ENCODE measurements at places on chromosomes 13 and 19.

GRCh38 chr19:6241056-6241455 lies 38.7 kb downstream of the MLLT1 start:
- no peak for DNase-seq

GRCh38 chr19:7533925-7534480 lies 1.5 kb upstream of the PNPLA6 start:
- peak; percentile 70 for DNase-seq

DNA sequence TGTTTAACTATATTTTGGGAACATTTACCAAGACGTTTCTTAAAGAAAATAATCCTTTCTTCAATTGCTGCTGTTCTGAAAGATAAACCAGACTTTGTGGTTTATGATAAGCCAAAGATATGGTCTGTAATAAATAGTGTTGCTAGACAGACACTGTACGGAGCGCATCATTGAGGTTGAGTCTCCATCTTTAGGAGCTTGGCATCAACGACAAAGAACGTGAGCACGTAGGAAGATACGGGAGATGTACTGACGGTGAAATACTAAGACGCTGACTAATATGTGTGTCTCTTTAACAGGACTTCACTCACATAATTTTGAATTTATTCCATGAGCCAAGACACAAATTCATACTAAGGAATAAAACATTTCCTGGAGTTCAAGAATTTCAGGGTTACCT lies 16.2 kb downstream of the TEX29 start:
- DNase-seq, result no peak

- no peak for DNase-seq
Observed at GRCh38 chr19:4624733-4625362, 14.5 kb upstream of the TNFAIP8L1 start.

- no peak for DNase-seq
Observed at GRCh38 chr13:112069845-112070251, 2.9 kb downstream of the SOX1 start.

- no peak for DNase-seq
Observed at GRCh38 chr13:105684216-105684615, 851.2 kb downstream of the EFNB2 start.

DNA sequence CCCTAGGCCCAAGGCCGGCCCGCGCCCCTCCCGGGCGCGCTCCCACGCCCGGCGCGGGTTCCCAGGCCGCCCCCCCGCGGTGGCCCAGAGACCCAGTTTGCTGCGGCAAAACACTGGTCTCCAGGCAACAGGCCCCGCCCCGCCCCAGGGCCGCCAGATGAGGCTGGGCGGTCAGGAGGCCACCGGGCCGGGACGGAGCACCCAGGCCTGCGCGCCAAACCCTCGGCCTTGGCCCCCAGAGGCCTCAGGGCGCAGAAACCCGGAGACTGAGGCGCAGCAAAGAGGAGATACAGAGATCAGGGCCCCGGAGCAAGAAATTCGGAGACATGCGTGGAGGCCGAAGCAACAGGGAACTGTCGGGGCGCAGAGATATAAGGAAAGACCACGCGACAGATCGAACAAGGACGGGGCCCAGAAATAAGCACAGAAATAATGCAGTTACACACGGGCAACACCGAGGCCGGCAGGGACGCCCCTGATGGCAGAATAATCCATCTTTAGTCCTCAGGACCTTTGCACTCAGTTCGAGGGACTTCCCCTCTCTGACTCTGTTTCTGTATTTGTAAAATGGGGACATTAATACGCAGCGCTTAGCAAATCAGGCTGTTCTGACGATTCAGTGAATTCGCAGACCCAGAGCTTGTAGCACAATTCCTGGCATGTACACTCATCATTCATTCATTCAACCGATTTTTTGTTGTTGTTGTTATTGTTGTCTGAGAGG lies 20.8 kb upstream of the ERCC1 start:
- DNase-seq, result peak; percentile 92

- no peak for DNase-seq
Observed at GRCh38 chr13:46855166-46855565, 41.7 kb downstream of the HTR2A start.

GRCh38 chr19:7400815-7401214 lies 52.1 kb downstream of the ARHGEF18 start:
- DNase-seq, result no peak

DNA sequence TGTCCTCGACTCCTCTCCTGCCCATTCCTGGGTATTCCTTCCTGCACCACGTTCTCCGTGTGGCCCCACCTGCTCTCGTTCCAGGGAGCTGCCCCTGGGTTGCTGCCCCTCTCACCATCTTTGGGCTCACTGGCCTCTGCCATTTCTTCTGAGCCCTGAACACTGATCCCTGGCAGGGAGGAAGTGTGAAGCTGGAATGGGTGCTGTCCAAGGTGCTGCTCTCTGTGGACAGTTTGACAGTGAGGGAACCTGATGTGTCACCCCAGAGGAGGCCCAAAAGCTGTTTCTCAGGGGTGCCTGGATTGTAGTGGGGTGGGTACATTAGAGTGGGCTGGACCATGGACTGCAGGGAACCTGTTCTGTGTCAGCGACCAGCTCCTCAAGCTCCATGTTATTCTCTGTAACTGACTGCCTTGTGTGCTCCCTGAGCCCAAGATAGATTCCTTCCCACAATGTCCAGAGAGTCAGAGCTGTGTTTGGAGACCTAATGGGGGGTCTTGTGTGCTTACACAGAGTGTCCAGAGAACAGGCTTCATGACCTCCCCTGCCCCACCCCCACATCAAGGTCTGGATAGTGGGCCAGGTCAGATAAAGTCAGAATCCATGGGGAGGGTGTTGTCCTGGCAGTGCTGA lies 7.2 kb upstream of the CEACAM8 start:
- no peak for DNase-seq

- no peak for DNase-seq
Observed at GRCh38 chr19:17097593-17098126, 22.1 kb downstream of the MYO9B start.

GRCh38 chr13:75139291-75139690 lies 342.7 kb downstream of the TBC1D4 start:
- no peak for DNase-seq

GRCh38 chr13:113882267-113882630 lies 18.4 kb upstream of the GAS6 start:
- DNase-seq, result no peak

DNA sequence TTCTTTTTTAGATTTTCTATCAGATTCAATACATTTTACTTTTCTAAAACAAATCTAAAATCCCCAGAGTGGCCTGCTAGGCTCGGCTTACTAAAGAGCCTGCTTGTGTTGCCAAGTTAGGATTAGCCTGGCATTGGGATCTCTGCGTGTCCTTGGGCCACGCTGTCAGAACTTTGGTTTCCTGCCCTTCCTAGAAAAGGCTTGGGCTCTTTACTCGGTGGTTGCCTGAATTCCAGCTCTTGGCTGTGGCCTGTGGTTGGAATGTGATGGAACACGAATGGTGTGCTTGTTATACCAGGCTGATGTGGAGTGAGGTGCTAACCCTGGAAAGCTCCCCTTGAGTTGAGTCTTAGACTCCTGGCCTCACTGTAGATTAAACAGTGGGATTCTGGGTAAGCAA lies 8.5 kb downstream of the SPATA13 start:
- no peak for DNase-seq

DNA sequence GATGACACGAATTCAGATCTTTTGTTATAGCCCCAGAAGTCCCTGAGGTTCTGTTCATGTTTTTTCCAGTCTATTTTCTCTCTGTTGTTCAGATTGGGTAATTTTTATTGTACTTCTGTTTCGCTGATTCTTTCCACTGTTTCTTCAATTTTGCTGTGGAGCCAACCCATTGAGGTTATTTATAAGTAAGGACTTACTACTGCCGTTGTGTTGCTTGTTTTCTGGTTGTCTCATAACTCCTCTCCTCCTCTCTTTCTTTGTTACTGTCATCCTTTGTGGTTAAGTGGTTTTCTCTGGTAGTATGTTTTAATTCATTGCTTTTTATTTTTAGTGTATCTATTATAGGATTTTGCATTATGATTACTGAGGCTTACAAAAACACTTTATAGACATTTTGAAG lies 48.7 kb upstream of the GAS6 start:
- DNase-seq, result no peak
